ENCODE measurements at places on chromosomes 7 and 10.
A peak's percentile ranks its signal among the peaks of the same experiment; 100 is the strongest.

DNA sequence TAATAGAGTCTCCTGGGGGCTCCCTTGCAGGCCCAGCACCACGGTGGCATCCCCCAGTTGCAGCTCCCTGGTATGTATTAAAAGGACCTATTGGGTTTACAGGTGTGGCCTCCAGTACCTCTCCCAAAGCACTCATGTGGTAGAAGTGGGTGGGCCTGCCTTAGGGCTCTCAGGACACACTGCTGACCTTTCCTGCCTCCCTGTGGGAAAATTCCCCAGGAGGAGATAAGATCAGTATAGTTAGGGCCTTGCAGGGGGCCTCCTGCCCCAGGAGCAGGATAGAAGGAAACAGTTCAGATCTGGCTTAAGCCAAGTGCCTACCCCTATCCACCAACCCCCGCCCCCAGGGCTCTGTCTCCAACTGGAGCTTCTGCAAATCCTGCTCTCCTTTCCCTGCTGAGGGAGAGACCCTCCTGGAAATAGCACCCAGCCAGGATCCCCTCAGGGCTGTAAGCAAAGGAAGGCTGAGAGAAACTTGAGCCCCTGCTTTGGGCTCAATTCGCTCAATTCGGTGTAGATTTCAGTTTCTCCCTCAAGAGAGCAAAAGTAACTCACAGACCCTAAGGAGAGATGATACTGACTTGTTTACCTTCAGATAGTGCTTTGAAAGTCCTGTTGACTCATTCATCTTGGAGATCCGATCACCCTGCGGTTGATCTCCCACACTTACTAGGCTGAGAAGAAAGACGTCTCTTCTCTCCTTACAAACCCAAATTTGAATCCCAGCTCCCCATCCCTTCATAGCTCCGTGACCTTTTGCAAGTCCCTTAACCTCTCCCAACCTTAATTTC is 130.6 kb downstream of the WDR11 start:
- no peak for DNase-seq
- no peak overlapping the region for H3K4me3 ChIP-seq
- H3K36me3 ChIP-seq: no peaks in the 10 kb centered on the region
- H3K27ac ChIP-seq: no peak overlapping the region
- peaks cover 10% of the 10 kb centered on the region for H3K27me3 ChIP-seq
- peaks cover 4% of the 10 kb centered on the region for H3K4me1 ChIP-seq

GRCh38 chr10:78556705-78557432 is 511.9 kb upstream of the ZMIZ1 start:
- no peaks in the 10 kb centered on the region for H3K27me3 ChIP-seq
- no peaks in the 10 kb centered on the region for H3K4me1 ChIP-seq
- no peak overlapping the region for H3K27ac ChIP-seq
- H3K36me3 ChIP-seq: no peaks in the 10 kb centered on the region

- no peaks in the 10 kb centered on the region for H3K27me3 ChIP-seq
- no peak overlapping the region for H3K27ac ChIP-seq
- no peak overlapping the region for H3K4me3 ChIP-seq
- H3K4me1 ChIP-seq: no peaks in the 10 kb centered on the region
Measured at GRCh38 chr7:155409980-155410379, 47.9 kb upstream of the EN2 start.

- peak overlapping the region; percentile 47 for H3K4me3 ChIP-seq
- peaks cover 17% of the 10 kb centered on the region for H3K4me1 ChIP-seq
- no peak overlapping the region for H3K27ac ChIP-seq
Measured at GRCh38 chr7:158957921-158958491, 101.6 kb downstream of the DYNC2I1 start.

- H3K36me3 ChIP-seq: no peaks in the 10 kb centered on the region
- H3K27me3 ChIP-seq: no peaks in the 10 kb centered on the region
- no peak overlapping the region for H3K4me3 ChIP-seq
- no peak overlapping the region for H3K27ac ChIP-seq
- DNase-seq: no peak
Measured at GRCh38 chr7:40437936-40438634, 303.3 kb downstream of the SUGCT start.

GRCh38 chr10:30294476-30295240 is 54.4 kb downstream of the MTPAP start:
- no peak overlapping the region for H3K4me3 ChIP-seq
- DNase-seq: no peak
- no peaks in the 10 kb centered on the region for H3K27me3 ChIP-seq
- no peaks in the 10 kb centered on the region for H3K4me1 ChIP-seq

DNA sequence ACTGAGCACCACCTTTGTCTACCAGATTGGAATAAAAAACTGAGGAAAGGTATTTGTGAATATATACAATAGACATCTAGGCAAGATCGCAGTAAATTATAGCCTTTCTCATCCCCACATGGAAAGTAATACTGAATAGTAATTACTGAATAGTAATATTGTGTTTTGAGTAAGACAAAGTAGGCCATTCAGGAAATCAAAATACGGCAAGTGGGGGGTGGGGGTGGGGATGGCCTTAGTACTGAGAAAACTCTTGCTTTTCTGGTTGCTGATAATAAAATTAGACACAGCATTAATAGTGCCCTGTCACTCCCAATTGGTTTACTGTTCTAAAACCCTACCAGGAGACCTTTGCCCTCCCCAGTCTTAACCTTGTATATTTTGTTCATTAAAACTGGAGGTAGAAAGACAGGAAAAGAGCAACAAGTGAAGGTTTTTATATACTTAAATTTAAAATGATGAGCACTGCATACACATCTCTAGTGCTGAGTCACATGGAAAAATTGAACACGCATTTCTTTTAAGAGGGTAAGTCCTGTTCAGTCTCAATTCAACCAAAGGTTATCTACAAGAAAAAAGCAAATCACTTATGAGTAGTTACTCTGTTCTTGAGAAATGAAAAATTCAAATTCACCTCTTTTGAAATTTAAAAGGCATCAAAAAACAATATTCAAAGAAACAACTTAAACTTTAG is 65.6 kb downstream of the IGF2BP3 start:
- H3K36me3 ChIP-seq: no peaks in the 10 kb centered on the region
- no peaks in the 10 kb centered on the region for H3K27me3 ChIP-seq
- H3K27ac ChIP-seq: no peak overlapping the region
- no peaks in the 10 kb centered on the region for H3K4me1 ChIP-seq

- no peak for DNase-seq
- H3K27me3 ChIP-seq: peaks cover 14% of the 10 kb centered on the region
- H3K4me1 ChIP-seq: no peaks in the 10 kb centered on the region
- no peak overlapping the region for H3K4me3 ChIP-seq
- H3K36me3 ChIP-seq: no peaks in the 10 kb centered on the region
Measured at GRCh38 chr10:89466599-89467035, 52.2 kb downstream of the IFIT5 start.

DNA sequence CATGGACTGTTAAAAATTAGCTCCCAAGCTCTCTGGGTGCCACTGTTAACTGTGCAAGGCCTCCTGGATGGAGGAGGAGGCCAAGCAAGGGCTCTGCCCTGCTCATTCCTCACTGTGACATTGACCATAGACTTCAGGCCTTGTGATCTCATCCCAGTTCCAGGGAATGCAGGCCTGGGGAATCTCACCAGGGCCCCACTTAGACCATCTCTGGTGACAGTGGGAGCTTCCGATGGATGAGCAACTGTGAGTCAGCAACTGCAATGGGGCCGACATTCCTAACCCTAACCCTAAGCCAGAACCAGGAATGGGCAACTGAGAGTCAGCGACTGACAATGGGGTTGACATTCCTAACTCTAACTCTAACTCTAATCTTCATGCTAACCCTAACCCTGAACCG is 50.4 kb upstream of the MSMB start:
- H3K4me1 ChIP-seq: peaks cover 70% of the 10 kb centered on the region
- no peak for DNase-seq
- H3K36me3 ChIP-seq: no peaks in the 10 kb centered on the region
- peak overlapping the region; percentile 48 for H3K27ac ChIP-seq

DNA sequence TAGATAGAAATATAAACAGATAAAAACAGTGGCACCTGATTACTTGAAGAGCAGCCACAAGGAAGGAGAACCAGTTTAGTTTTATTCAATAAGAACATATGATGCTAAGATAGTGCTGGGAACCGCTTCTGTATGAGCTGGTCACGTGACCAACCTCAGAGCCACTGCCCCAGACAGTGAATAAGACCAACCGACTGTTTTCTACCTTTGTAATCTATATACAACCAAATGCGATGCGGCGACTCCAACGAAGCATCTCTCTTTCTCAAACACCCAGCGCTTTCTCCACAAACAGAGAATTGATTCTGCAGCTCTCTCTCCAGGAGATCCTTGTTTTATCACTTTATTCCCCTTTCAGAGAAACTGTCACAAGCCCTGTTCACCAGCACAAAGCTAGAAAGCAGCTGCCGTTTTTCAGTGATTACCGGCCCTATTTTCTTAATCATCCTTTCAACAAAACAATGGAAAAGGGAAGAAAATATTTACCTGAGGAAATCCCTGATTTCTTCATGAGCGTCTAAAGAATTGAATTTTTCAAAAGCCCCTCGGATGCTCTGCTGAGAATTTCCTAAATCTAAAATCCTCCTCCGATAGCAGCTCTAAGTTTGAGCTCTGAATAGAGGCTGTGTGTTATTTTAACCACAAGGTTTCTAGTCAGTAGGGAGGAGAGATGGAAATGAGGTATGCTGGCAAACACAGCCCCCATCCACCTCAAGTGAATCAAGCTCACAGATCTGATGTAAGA is 55.7 kb upstream of the JCAD start:
- no peaks in the 10 kb centered on the region for H3K36me3 ChIP-seq
- DNase-seq: no peak
- H3K27me3 ChIP-seq: peaks cover 3% of the 10 kb centered on the region
- no peaks in the 10 kb centered on the region for H3K4me1 ChIP-seq
- no peak overlapping the region for H3K27ac ChIP-seq
- H3K4me3 ChIP-seq: no peak overlapping the region

DNA sequence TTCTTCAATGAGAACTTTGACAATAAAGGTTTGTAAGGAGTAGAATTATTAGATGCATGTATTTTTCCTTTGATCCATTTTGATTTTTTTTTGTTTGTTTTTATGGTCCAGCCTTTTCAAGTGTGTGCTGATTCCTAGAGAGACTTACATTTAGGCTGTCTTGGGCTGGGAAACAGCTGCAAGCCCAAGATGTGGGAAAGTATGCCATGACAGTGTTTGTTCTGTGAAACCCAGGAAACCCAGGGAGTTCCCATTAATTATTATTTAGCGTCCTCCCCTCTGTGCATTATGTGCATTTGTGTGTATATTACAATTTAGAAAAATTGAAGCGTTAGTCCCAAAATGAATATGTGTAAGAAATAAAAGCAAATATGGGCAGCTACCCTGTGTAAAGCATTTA is 216.7 kb downstream of the ABCA13 start:
- H3K27me3 ChIP-seq: no peaks in the 10 kb centered on the region
- H3K4me3 ChIP-seq: no peak overlapping the region
- H3K27ac ChIP-seq: no peak overlapping the region
- H3K4me1 ChIP-seq: no peaks in the 10 kb centered on the region

DNA sequence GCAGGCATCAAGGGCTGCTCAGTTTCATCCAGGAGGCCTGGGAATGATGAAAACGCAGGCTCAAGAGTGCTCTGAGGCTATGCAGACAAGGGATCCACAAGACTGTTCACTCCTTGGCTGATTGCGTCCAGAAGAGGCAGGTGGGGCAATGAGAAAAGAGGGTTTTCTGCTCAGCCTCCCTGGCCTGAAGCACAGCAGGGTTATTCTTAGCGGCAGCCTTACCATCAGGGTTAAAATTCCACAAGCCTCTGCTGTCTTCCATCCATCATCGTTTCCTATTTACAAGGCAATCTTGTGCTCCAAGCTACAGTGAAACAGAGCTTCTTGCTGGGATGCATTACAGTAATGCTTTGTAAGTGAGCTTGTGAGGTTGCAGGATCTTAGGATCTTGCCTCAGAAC is 129.4 kb upstream of the SHH start:
- no peak overlapping the region for H3K4me3 ChIP-seq
- no peaks in the 10 kb centered on the region for H3K4me1 ChIP-seq
- DNase-seq: no peak
- H3K27ac ChIP-seq: no peak overlapping the region

DNA sequence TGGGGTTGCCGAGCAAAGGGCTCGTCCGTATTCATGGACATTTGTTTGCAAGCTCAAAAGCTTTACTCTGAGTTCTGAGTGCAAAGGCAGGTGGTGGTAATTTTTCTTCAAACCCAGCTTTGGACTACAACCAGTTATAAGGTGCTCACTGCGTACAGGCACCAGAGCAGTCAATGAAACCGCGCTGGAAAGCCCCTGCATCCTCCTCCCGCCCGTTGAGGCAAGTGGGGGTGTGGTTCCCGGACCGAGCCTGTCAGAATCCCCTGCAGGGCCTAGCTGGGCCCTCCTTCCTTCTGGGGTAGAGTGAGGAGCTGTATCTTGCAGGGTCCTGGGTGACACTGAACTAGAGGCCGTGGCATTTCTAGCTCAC is 22.3 kb downstream of the AMZ1 start:
- peaks cover 44% of the 10 kb centered on the region for H3K4me1 ChIP-seq
- H3K27me3 ChIP-seq: no peaks in the 10 kb centered on the region
- peak; percentile 69 for DNase-seq
- H3K4me3 ChIP-seq: peak overlapping the region; percentile 61

DNA sequence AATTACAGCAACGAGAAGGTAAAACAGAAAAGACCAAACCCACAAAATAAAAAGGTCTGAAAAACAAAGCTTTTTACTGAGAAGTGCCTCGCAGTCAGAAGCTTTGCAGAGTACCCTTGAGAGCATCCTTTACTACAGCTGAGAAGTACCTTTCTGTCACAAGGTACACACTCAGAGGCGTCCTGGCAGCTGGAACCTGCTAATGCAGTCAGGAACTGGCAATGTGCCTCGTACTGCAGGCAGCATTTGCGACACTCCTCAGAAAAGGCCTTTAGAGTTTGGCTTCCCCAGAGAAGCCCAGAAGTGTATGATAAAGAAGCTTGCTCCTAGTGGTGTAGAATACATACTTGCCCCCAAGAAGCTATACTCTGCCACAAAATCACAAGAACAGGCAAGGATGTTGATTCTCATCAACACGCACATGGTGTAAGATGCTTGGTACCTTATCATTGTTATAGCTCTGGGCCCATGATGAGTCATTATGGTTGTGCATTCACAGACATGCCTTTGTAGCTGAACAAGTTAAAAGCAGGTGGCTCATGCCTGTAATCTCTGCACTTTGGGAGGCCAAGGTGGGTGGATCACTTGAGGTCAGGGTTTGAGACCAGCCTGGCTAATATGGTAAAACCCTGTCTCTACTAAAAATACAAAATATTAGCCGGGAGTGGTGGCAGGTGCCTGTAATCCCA is 2.0 kb upstream of the GTPBP4 start:
- no peaks in the 10 kb centered on the region for H3K27me3 ChIP-seq
- peak; percentile 16 for DNase-seq
- no peak overlapping the region for H3K27ac ChIP-seq
- H3K36me3 ChIP-seq: peaks cover 5% of the 10 kb centered on the region
- H3K4me3 ChIP-seq: no peak overlapping the region

DNA sequence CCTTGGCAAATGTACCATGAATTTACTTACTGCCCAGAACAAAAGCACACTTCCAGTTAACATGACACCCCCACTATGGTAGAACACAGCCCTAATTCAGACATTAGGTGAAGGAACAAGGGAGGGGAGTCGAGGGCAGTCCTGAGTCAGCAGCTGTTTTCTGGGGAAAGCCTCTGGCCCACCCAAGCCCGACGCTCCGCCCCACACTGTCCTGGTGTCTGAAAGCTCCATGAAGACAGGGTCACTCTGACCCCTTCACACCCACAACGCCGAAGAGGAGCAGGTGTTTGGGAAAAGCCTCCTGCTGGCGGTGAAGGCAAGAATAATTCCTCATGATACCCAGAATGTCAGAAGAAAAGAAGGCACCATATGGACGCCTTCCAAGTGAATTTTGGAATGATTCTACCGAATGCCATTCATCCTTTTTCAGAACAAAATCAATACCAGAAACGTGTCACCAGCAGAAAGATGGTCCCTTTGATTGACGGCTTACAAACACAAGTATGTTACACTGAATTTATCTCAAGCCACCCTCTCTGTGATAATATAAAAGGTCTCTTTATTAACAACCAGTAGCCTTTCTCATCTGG is 172.1 kb downstream of the DIP2C start:
- H3K27ac ChIP-seq: no peak overlapping the region
- no peaks in the 10 kb centered on the region for H3K36me3 ChIP-seq
- no peak for DNase-seq
- no peak overlapping the region for H3K4me3 ChIP-seq
